Dermis microvascular lymphatic vessel endothelial cell (primary cell): ENCODE measurements at places on chromosomes 6 and 20. TPM values are rescaled to one million over a fixed set of nuclear protein-coding genes. Genes with fewer than 3 reads are reported as not detected.
A peak's percentile ranks its signal among the peaks of the same experiment; 100 is the strongest.

GRCh38 chr6:134676307-134677281, 273.3 kb downstream of the ALDH8A1 start:
- DNase-seq = peak; percentile 81

DNA sequence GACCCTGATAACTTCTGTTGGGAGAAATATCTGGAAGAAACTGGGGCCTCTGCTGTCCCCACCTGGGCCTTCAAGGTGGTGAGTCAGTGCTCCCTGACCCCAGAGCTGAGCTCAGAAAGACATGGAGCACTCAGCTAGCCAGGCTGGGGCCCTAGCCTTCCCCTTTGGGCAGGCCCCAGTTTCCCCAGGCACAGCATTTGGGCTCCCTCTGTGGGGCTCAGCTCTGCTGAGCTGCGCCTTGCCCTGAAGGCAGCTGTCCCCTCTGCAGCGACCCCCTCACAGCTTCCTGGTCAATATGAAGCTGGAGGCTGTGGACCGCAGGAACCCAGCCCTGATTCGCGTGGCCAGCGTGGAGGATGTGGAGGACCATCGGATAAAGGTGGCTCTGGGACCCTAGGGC, 24.8 kb upstream of the SGK2 start:
- DNase-seq = no peak

DNA sequence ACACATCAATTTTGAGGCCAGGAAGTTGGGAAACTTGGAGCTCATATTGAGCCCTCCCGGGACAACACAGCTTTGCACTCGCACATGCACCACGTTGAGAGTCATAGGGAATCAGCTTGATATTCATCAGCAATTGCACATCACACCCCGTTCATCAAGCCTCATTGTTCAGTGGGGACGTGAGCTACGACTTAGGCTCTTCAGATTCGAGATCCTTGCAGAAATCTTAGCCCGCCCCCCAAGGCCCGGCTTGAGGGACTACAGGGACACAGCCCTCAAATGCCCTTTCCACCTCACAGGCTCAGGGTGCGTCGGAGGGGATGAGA, 93.0 kb upstream of the MAFB start:
- DNase-seq = no peak

GRCh38 chr6:77834591-77834996, 181.8 kb downstream of the MEI4 start:
- DNase-seq = no peak

DNA sequence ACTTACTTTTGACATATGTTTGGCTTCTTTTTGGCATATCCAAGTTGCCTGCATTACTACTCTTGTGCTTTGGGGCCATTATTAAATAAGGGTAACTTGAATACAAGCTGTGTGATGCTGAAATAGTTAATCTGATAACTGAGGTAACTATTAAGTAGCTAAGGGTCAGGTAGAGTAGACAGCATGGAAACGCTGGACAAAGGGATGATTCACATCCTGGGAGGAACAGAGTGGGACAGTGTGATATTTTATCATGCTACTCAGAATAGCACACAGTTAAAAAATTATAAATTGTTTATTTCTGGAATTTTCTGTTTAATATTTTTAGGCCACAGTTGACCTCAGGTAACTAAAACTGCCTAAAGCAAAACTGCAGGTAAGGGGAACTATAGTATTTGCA, 483.9 kb downstream of the RFPL4B start:
- peak; percentile 36 for DNase-seq

GRCh38 chr6:71388068-71388744, 99.6 kb downstream of the OGFRL1 start:
- DNase-seq = no peak

- DNase-seq = no peak
Measured at GRCh38 chr6:75124983-75125382, 80.9 kb downstream of the COL12A1 start.

GRCh38 chr6:154384191-154384590, 27.6 kb upstream of the IPCEF1 start:
- DNase-seq = no peak

DNA sequence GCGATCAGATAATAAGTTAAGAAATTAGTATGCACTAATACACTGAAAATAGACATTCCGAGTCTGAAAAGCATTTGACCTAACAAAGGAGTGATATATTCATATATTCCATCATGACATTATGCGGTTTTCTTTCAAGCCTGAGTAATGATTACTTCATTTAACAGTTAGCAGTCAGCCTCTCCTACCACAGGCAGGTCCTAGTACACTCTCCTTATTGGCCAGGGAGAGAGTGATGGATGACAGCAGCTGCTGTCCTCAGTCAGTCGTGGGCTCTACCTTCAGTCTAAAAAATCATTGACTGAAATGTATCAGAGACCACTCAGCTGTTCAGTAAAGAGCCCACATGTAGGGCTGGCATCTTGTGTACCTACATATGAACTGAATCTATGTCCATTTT, 33.2 kb upstream of the VGLL2 start:
- no peak for DNase-seq

DNA sequence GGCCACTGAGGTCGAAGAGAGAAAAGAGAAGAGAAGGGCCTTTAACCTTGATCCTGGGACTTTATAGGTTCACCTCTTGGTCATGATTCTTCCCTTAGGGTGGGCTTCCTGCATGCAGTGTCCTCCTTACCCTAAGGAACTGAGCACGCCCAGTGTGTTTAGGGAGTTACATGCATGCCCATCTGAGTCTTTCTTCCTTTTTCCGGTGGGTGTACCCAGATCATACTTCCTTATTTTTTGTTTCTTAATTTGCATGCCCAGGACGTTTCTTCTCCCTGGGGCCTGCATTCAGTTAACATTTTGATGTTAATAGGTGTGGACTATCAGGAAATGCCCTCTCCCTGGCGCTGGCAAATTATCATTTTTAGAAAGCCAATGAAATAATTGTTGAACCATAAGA, 91.5 kb downstream of the HTR1B start:
- DNase-seq = no peak

- DNase-seq = no peak
Measured at GRCh38 chr20:54107181-54107580, 36.8 kb upstream of the BCAS1 start.

- no peak for DNase-seq
Measured at GRCh38 chr6:28856620-28857005, 67.2 kb downstream of the TRIM27 start.

- DNase-seq = no peak
Measured at GRCh38 chr6:166908811-166909210, 47.5 kb downstream of the RNASET2 start.

GRCh38 chr6:111430605-111431376, 52.2 kb downstream of the REV3L start:
- DNase-seq = no peak

- DNase-seq = peak; percentile 71
Measured at GRCh38 chr6:75217193-75217592, 11.3 kb upstream of the COL12A1 start.

- DNase-seq = no peak
Measured at GRCh38 chr20:40255365-40255764, 433.7 kb downstream of the MAFB start.

GRCh38 chr20:60822699-60823607, 429.1 kb upstream of the CDH4 start:
- DNase-seq = no peak

- no peak for DNase-seq
Measured at GRCh38 chr6:100891079-100891478, 9.9 kb upstream of the ASCC3 start.

DNA sequence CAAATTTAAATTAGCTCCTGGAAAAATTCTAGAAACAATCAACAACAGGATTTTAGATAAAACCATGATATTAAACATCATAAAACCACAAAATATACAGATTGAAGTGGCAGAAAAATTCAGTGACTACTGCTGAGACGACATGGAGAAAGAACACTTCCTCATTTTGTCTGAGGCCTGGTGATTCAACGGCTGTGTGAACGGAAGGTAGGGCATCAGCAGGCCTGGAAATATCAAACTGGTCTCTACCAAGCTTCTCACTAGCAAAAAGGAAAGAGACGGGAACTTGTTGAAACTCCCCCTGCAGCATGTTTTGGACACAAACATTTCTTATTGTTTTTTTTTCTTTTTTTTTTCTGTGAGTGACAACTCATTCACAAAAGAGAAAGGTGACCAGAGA, 58.0 kb upstream of the AHI1 start:
- no peak for DNase-seq

GRCh38 chr6:12827921-12828320, 111.4 kb downstream of the PHACTR1 start:
- DNase-seq = no peak

GRCh38 chr6:77021232-77021631, 442.1 kb downstream of the HTR1B start:
- DNase-seq = no peak

GRCh38 chr6:117397536-117398227, 28.1 kb downstream of the ROS1 start:
- DNase-seq = no peak

GRCh38 chr6:9614778-9615177, 800.1 kb downstream of the TFAP2A start:
- no peak for DNase-seq

- peak; percentile 99 for DNase-seq
Measured at GRCh38 chr6:151004383-151005024, 139.0 kb downstream of the MTHFD1L start.

GRCh38 chr6:81636930-81637568, 115.4 kb downstream of the TENT5A start:
- no peak for DNase-seq

DNA sequence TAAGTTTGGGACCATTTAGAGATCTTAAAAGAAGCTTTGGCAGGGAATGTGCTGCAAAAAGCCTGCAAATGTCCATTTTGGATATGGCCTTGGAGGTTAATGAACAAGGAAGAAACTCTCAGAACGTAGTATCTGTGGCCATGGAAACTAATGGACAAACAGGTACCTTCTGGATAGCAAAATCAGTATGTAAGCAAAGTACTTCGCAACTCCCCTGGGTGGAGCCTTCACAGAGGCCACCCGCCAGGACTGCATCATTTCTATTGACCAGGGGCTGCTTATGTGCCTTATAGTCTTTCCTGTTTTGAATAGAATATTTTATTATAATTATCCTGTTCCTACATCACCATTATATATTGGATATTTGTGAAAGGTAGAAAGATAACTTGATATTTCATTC, 510.8 kb upstream of the SYNCRIP start:
- DNase-seq = no peak

DNA sequence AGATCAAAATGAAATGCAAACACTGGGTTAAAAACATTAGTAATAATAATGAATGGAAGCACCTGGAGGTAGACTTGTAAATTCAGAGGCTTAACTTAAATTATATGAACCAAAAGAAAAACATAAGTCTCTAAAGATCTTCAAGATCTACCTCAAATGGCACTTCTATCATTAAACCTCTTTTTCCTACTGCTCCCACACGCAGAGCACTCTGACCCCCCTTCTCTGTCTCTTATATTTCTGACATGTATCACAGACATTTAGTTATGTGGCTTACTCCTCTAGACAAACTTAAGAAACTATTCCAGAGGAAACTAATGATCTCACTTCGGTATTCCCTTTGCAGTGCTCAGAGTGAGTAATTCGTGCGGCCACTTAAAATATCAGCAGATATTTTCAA, 1.1 kb downstream of the TBC1D32 start:
- no peak for DNase-seq

- no peak for DNase-seq
Measured at GRCh38 chr6:43013097-43013842, 476 bp downstream of the MEA1 start.

- no peak for DNase-seq
Measured at GRCh38 chr6:162666246-162666645, 61.3 kb downstream of the PRKN start.

GRCh38 chr6:37171201-37171969, 1.4 kb downstream of the PIM1 start:
- peak; percentile 22 for DNase-seq

- no peak for DNase-seq
Measured at GRCh38 chr6:168031411-168031971, 34.0 kb downstream of the KIF25 start.

- DNase-seq = no peak
Measured at GRCh38 chr20:53837126-53837826, 233.1 kb downstream of the BCAS1 start.

DNA sequence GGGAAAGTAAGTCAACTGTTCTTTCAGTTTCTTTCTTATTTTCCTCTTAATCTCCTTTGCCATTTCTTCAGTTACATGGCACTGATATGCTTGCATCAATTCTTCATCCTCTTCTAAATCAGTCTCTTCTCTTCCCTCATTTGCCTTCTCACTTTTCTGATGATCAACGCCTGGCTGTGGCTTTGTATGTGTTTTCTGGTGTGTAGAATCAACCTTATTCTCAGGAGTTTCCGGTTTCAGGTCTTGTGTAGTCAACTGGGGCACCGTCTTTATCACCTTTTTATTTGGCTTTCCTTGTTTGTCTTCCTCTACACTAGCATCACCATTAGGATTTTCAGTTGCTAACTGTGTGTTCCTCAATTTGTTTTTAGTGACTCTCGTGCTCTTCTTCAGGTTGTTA, 31.6 kb downstream of the AHI1 start:
- DNase-seq = no peak

DNA sequence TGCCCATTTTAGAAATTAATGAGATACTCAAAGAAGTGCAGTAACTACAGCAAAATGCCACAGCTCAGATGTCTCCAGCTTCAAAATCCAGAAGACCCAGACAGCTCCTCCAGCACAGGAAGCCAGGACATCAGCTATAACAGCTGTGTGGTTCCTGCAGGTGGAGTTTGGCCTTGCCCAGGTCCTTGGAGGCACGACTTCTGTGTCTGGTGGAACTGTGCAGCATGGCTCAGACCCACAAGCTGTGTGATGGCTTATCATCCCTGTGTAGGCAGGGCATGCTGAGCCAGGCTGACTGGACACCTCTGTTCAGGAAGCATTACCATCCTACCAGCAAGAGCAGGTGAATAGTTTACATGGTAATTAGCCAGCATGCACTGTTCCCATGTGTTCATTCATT, 26.5 kb upstream of the CD93 start:
- no peak for DNase-seq

- no peak for DNase-seq
Measured at GRCh38 chr20:53298260-53298659, 295.4 kb downstream of the ZNF217 start.

Gene JPH2
- under 0.01 and 0.13 TPM in 2 replicates for total RNA-seq

Gene TCF15
- total RNA-seq = 0.76 and 0.77 TPM in 2 replicates

Gene RBBP8NL
- total RNA-seq = not detected in 2 replicates

Gene CLPSL1
- not detected in 2 replicates for total RNA-seq

Gene SDC4
- 37.7 and 55.6 TPM in 2 replicates for total RNA-seq

Gene ZC3H12D
- under 0.01 TPM in 2 replicates for total RNA-seq

Gene SPATS1
- not detected in 2 replicates for total RNA-seq

Gene ADGB
- total RNA-seq = not detected in 2 replicates

Gene ISM1
- total RNA-seq = under 0.01 TPM in 1 of 2 replicates, not detected in the other

Gene DEFB124
- not detected in 2 replicates for total RNA-seq

Gene AK9
- 3.1 and 3.5 TPM in 2 replicates for total RNA-seq
